Right cardiac atrium (tissue), 5 donors: ENCODE measurements at places on chromosomes 1 and 21. TPM values are rescaled to one million over a fixed set of nuclear protein-coding genes. Genes with fewer than 3 reads are reported as not detected.

GPR61 gene
- 1.4 TPM for total RNA-seq

DNA sequence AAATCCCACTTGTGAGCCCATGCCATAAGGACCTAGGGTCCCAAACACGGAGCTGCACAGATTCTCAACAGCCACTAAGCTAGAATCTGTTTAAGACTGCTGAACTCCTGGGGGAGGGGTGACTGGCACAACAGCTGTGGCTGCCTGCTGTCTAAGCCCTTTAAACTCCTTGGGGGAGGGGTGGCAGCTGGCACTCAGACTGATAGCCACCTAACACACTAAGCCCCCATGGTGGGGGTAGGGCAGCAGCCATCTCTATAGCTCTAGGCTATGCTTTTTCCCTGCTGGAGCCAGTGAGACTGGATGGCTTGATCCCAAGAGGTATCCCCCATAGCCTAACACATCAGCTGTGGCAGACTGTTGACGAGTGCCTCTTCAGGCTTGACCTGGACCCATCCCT, 73.3 kb upstream of the FMO3 start:
- DNase-seq: no peak

DNA sequence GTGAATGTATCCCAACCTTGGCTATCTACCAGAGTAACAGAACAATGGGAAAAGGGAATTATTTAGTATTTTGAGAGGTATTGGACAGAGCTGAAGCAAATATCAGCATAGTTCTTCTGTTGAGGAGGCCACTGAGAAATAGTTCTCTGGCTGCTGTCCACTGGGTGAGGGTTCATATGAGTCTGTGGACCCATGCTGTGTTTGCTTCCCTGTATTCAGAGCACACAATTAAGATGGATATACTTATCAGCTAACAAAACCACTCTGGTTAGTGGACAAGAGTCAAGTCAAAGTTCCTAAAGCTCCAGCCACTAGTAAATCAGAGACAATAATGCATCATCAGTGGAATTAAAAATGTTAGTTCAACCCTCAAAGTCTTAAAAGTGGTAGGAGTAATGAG, 66.1 kb downstream of the RGS18 start:
- DNase-seq: no peak

- peak; percentile 91 for DNase-seq
Observed at GRCh38 chr1:87151500-87152421, 176.9 kb upstream of the LMO4 start.

- DNase-seq: no peak
Observed at GRCh38 chr21:41283211-41283818, 33.3 kb upstream of the FAM3B start.

FMO3 gene
- 1.6 TPM for total RNA-seq

DNA sequence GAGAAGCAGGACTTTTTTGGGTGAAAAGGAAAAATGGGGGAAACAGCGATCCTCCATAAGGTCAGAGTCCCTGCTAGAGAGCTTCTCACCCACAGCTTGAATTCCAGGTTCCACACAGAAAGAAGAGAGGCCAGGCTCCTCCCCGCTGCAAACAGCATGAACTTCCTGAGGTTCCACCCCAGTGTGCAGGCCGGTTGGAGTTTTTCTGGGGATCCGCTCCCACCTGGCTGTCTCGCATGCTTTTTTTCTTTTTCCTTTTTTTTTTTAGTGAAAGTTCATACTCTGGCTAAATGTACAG, 595.1 kb upstream of the ZP4 start:
- no peak for DNase-seq

DNA sequence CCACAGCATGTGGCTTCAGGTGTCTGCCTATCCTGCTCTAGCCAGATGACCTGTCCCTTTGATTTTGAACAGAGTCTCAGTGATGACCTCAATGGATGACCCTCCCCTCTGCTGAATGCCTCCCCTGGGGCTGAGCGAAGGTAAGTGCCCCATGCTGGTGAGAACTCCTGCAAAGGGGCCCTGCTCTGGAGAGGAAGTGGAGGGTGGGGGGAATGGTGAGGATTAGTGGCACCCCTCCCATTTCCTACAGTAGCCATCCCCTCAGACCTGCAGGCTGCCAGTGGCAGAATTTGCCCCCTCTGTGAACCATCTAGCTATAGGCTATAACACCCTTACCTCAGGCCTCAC, 3.7 kb upstream of the PMVK start:
- no peak for DNase-seq

GRCh38 chr1:14486401-14487201, 111.9 kb upstream of the KAZN start:
- DNase-seq: peak; percentile 64

DNA sequence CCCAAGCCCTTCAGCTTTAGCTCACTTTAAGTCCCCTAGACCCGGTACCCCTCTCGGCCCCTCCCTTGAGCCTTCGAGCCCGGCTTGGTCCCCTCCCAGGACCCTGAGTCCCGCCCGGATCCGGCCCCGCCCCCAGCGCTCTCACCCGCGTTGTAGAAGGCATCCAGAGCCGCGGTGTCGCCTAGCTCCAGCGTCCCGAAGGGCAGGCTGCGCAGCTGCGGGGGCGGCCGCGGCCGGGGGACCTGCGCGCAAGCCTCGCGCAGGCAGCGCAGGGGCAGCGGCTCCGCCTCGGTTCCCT, 699 bp downstream of the MAP3K6 start:
- DNase-seq: peak; percentile 98

GRCh38 chr1:57959531-57960241, 535.8 kb upstream of the DAB1 start:
- no peak for DNase-seq

- no peak for DNase-seq
Observed at GRCh38 chr1:203177036-203177405, 1.4 kb upstream of the MYBPH start.

DNA sequence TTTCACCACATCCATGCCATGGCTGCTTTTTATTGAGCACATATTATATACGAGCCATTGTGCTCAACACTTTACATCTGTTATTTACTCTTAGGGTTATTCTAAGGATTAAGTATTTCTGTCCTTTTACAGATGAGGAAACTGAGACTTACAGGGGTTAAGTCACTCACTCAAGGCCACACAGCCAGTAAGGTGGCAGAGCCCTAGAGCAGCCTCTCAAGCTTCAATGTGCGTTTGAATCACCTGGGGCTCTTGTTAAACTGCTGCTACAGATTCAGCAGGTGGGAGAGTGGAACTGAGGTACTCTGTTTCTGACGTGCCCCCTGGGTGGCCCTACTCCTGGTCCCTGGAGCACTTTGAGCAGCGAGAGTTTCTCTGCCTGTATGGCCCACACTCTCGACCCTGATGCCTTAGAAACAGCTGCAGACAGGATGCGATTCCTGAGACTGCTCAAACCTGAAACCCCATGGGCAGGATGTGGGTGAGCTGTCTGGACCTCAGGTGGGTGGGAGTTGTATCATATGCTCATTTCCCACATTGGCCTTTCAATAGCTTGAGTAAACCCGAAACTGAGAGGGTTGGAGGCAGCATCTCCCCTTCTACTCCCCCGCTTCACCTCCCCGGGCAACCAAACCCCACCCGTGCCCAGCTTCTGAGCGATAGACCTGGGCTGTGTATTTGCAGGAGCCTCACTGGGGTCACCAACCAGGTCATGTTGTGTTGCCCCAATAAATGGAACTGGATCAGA, 59.3 kb downstream of the MAN1C1 start:
- DNase-seq: no peak

OR10Z1 gene
- total RNA-seq: not detected

GRCh38 chr1:163824490-163824889, 502.7 kb downstream of the NUF2 start:
- no peak for DNase-seq

DNA sequence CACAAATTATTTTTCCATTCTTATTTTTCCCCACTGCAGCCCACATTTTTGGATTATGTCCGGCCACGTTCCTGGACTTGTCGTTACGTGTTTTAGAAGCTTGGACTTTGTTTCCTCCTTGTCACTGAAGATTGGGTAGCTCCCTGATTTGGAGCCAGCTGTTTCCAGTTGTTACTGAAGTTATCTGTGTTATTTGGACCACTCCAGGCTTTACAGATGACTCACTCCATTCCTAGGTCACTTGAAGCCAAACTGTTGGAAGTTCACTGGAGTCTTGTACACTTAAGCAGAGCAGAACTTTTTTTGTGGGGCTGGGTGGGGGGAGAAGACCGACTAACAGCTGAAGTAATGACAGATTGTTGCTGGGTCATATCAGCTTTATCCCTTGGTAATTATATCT, 12.2 kb upstream of the AXDND1 start:
- peak; percentile 65 for DNase-seq

GUCA2A gene
- total RNA-seq: not detected

DNA sequence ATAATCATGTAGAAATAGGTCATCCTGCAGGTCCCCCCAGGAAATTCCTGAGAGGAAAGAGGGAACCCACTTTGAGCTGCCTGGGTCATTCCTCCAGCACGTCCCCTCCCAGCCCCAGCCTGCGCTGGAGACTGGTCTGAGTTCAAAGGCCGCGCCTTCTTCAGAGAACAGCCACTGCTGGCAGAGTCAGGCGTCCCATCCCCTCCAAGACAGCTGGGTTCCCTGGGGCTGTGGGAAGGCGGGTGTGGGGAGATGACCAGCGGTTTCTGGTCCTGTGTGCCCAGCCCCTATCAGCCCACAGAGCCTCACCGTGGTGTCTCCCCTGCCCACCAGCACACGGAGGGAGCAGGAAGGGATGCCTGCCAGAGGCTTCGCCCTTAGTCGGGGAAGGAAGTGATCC, 18.0 kb upstream of the TRAPPC10 start:
- no peak for DNase-seq

GRCh38 chr1:166197597-166197996, 30.8 kb upstream of the FAM78B start:
- DNase-seq: no peak

TDRD10 gene
- total RNA-seq: 3.3 TPM

DNA sequence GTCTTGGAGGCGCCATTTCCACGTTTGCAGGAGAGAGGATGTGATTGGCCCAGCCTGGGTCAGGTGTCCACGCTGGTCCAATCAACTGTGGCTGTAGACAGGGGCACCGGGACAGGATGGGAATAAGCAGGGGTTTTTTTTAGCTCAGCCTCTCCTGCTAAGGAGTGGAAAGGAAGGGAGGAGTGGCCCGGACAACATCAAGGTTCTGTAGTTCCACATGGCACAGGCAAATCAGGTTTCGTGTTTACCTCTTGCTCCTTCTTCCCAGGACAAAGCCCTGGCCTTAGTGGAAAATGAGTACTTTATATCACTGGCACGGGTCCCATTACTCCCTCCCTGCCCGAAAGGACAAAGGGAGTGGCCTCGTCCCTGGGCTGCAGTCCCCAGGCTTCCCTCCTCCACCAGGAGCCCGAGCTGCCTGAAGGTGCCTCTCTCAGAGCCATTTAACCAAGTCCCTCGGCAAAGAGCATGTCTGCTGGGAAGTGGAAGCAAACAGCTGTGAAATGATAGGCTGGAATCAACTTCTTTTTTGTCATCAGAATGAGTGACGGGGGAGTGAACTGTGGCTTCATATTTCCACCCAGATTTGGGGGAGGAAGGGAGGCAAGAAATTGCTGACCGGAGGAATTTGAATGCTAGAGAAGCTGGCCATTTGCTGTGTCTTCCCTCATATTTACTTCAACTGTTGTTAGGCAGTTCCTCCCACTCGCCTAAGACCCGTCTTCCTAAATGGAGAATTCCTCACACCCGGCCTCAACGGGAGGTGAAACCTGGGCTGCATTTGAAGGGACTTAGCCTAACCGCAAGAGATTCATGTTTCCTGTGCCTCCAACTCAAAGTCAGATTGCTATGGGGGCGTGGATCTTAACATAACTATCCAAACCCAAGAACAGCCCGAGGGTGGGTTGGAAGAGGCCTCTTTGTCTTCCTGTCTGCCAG, 84.9 kb upstream of the SLC44A3 start:
- peak; percentile 68 for DNase-seq

TNNT2 gene
- total RNA-seq: 7,122 TPM

GRCh38 chr1:95927061-95927460, 693.1 kb downstream of the RWDD3 start:
- DNase-seq: no peak

DNA sequence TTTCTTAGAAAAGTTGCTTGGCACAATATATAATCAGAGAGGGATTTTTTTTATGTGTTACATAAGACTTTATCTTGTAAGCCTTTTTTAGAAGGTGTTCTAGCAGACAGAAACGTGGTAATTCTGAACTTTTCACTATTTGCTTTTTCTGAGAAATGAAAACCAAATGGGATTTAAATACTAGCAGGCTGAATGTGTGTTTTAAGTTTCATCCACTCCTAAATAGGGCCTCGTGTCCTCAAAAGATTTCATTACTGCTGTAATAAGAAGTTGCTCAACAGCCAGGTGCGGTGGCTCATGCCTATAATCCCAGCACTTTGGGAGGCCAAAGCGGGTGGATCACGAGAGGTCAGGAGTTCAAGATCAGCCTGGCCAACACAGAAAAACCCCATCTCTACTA, 44.7 kb upstream of the FMO2 start:
- DNase-seq: no peak
